ENCODE measurements at places on chromosomes 16 and 17.
A peak's percentile ranks its signal among the peaks of the same experiment; 100 is the strongest.

DNA sequence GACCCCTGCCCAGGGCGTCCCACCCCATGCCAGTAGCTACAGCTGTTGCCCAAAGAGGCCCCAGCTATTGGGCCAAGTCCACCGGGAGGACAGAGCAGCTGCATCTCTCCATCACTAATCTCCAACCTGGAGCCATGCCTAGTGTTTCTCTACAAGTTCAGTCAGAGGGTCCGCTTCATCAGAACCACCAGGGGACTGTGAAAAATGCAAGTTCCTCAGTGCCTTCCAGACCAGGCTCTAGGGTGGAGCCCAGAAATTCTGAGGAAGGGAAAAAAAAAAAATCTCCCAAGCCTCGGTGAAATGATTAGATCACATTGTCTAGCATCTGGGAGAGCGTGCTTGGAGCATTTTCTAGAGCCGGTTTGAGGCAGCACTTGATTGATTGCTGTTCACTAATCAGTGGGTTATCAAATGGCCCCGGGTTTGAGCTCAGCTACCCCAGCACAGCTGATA is 22.4 kb upstream of the HERPUD1 start:
- no peak for DNase-seq

DNA sequence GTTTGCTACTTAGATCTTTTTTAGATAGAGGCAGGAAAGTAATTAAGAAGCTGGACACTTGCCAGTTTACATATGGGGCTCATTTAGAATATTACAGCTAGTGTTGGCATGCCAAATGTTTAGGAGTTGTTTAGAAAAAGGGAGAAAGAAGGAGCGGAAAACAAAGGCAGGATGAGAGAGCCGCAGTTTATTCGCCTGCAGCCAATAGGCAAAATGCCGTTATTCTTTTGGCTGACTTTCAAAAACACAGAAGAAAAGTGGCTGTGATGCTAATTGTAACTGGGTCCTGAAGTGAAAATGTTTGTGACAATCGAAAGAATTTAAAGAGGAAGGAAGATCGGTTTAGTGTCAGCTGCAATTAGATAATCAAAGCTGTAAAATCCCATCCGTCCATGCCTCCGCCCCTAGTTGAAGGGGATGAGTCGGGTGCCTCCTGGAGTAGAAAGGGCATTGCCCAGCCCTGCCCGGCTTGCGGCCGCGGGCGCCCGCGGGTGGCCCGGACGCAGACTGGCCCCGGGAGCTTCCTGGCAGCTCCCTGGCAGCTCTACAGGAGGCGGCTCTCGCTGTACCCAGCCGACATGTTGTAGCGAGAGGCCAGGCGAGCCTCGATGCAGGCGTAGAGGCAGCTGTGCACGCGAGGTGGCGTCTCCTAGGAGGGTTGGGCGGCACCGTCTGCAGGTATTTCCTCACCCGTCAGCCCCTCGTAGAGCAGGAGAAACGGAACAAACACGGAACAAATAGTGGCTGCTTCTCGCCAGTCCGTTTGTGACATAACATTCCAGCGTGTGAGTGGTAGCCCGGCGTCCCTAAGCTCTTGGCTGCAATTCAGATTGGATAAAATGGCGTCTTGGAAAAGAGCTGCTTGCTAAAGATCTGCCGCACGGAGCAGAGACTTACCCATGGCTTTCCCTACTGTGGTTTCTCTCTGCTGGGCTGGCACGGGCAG is 82.2 kb downstream of the TNRC6C start:
- peak; percentile 91 for DNase-seq

GRCh38 chr17:17021194-17021863 is 20.9 kb upstream of the MPRIP start:
- peak; percentile 22 for DNase-seq

DNA sequence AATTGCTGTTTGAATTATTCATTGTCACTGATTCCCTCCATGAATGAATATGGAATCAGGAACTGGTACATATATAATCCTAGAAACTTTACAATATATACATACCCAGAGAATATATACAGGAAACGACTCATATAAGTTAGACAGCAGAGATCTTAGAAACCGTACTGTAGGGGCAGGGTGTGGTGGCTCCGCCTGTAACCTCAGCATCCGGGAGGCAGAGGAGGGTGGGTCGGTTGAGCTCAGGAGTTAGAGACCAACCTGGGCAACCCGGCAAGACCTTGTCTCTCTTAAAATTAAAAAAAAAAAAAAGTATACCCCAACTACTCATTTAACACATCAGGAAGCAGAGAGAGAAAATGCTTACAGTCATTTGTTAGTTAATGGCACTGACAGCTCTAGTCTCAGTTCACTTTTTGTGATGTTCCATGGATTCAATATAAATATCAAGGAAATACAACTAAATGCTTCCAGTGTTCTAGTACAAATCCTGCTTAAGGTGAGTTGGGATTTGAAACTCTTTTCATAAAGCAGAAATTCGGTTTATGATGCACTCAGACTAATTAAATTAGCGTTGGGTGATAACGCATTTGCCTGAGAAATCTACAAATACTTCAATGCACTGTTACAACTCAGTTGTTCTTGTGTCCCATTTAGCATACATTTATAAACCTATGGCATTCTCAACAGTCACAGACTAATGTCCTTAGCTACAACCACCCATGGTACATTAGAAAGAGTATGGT is 5.6 kb downstream of the GLG1 start:
- no peak for DNase-seq

GRCh38 chr17:39845052-39845846 is 18.9 kb downstream of the IKZF3 start:
- DNase-seq, result no peak

GRCh38 chr17:56510554-56511342 is 82.8 kb upstream of the NOG start:
- no peak for DNase-seq

DNA sequence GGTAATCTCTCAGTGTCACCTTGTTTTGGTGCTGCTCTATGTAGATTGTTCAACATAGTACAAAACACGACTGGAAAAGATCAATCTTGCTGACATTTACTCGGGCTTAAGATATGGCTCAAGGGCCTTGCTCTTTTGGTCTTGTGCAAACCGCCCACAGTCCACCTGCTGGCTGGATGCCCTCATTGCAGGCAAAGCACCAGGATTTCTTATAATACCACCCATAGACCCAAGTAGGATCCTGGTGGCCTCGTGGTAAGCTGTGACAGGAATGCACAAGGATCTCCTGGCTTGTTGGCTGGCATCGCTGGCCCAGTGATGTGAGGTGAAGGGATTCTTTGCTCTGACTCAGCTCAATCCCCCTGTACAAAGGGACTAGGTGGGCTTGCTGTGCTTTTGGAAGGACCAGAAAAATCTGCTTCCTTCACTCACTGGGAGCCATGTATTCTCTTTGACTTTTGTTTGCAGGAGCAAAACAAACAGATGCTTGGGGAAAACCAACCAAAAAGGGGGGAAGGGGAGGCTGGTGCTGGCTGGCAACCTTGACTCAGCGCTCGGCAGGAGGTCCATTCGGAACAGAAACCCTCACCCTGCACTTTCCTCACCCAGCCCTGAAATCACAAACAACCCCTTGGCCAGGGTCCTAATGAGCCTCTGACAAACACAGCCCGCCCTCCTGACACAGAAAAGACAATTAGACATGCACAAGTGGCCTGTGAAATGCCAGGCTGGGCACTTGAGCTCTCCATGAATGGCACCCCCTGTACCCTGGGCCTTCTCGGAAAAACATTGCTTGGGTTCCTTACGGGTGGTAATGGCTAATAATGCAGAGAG is 36.6 kb upstream of the MED9 start:
- peak; percentile 71 for DNase-seq

DNA sequence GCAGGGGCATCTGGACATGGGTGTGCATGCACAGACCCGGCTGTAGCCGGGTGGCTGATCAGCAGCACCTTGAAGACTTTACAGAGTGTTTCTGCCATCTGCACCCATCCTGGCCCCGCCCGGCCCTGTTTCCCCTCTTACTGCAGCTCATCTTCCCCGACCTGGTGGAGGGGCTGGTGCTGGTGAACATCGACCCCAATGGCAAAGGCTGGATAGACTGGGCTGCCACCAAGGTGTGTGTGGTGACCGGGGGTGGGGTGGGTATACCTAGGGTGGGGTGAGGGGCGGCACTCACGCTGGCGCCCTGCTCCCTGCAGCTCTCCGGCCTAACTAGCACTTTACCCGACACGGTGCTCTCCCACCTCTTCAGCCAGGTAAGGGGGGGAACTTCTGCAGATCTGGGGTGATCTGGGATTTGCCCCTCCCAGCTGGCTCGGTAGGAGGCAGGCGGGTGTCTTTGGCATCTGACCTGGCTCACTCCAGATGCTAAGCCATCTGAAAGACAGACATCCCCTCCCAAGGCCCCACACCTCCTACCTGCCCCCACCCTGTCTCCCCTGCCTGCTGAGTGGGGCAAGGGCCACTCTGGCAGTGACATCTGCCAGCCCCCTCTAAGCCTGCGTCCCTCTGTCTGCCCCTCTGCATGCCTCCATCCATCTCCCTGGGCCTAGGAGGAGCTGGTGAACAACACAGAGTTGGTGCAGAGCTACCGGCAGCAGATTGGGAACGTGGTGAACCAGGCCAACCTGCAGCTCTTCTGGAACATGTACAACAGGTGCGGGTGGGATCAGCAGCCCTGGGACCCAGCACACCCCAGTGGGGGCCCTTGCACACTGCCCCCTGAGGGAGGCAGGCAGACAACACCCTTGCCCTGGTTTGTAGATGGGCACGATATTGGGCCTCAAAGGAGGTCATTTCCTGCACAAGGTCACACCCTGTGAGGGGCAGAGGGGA is 6.6 kb downstream of the NDRG4 start:
- DNase-seq, result no peak

DNA sequence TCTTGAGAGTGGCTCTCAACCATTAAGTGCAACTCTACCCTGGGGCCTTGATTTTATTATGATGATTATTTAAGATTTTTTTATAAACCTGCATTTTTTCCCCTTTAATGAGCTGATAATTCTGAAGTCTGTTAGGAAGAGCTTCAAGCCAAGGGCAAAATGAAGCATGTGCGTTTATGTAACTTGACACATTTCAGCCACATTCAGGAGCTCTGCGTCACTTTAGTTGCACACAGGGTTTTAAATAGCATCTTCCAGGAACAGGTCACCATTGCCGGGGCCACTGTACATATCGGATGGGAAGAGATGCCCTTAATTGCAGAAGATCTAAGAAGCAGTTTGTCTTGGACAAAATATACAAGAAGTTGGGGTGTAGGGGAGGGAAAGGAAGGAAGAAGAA is 89.6 kb downstream of the BMERB1 start:
- no peak for DNase-seq

DNA sequence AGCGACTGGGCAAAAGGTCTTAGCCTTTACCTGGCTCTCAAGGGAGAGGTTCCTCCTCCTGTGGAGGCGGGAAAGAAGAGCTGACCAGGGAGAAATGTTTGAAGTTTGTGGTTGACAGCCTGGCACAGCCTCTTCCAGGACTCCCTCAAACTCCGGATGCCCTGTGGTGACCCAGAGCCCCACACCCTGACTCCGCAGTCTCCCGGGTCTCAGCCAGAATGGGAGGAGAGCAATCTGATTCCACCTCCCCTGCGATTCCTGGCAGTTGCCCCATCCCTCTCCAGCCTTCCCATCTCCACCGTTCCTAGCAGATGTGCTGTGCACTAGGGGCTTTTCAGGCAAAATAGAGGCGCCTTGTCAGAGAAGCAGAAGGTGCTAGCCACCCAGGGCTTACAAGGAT is 5.5 kb upstream of the DNAI2 start:
- no peak for DNase-seq

- no peak for DNase-seq
Observed at GRCh38 chr17:70563281-70563820, 394.0 kb downstream of the KCNJ2 start.

DNA sequence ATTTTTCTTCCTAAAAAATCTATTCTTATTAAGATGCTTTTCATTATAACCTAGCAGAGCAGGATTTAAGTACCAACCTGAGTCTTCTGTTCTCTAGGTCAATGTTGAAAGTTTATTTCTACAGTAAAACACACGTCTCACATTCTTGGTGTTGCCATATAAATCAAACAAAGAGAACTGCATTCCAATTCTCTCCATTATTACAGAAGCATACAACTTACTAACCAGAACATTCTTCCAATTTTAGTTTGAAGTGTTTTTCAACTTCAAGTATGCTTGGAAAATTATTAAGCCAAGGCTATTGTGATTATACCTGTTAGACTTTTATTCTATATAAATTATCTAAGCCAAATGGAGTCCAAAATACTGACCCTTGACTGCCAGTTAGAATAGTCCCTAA is 110.4 kb upstream of the PMFBP1 start:
- no peak for DNase-seq

GRCh38 chr16:85379041-85380001 is 233.8 kb upstream of the GSE1 start:
- no peak for DNase-seq
